ENCODE measurements at places on chromosomes 7 and 10.

DNA sequence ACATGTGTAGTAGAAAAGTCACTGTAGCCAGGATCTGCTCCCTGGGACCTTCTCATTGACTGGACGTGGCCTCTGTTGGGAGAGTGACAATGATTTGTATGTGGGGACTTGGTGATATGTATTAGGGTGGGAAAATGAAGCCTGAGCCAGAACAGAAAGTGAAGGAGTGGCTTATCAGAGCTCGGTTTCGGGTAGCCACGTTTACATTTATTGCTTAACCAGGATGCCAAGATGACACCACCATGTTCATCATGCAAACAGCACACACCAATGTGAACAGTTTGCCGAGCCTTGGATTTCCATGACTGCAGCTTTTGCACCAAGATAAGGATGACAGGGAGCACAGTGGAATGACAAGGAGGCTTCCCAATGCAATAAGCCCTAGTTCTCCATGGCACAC lies 112.8 kb upstream of the STK17A start:
- no peak for DNase-seq

DNA sequence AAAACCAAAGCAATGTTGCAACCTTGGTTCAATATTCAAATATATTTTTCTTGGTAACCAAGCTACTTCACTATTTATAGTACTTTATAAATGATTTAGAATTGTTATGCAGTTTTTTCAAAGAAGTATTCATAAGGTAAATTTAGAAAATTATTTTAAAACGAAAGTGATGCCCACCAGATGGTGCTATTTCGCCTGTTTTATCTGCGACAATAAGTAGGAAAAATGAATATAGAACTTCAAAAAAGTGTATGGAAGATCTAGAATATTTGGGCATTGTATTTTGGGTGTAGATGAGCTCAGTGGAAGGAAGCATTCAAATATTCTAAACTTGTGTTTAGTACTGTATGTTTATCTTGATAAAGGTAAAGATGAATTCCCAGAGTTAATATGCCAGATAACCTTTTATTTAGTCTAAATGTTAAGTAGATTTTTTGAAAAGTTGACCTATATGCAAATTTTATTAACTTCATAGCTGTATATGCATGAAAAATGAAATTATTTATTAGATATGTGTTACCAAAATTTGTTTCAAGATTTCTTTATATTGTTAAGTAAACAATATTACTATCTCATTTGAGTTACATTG lies 93.2 kb downstream of the ADK start:
- DNase-seq: no peak

DNA sequence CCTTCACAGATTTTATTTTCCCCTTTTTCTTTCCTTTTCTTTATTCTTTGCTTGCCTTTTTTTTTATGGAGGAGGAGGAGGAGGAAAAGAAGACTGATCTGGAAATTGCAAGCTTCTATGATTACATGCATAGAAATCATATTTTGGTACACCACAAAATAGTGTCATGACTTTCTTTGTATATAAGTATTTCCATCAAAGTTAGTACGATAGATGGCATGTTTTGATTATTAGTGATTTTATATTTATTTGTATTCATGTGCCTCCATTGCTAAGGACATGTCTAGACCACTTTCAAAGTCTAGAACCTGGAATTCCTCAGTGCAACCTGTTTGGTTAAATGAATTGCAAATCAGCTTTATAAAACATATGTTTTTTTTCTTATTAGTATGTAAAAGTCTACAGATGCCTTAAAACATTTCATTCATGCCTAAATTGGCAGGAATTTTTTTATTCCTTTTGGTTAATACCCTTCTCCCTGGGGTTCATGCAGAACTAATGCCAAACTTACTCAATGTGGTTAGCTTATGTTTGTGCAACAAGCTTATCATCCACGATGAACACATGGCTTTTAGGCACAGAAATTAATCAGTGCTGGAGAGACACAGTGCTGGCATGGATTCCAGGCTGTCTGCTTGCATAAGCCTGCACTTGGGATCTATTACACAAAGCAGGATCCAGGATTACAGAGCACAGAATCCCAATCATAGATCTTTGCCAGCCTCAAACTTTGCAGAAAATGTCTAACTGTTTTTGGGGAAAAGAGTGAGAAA lies 213.1 kb downstream of the CHRM2 start:
- DNase-seq: no peak

GRCh38 chr10:6513476-6513875 lies 66.6 kb downstream of the PRKCQ start:
- DNase-seq: peak; percentile 44

GRCh38 chr7:90192876-90193750 lies 18.4 kb upstream of the STEAP2 start:
- no peak for DNase-seq

GRCh38 chr10:88291289-88292184 lies 291.6 kb downstream of the RNLS start:
- DNase-seq: no peak

All from stimulated activated CD8-positive, alpha-beta memory T cell treated with anti-CD3 and anti-CD28 coated beads, Interleukin-4, amount 100 ng/mL, for 48 hours (primary cell).